SJSA1 (cell line): ENCODE measurements at places on chromosomes 5 and 9.
A peak's percentile ranks its signal among the peaks of the same experiment; 100 is the strongest.

- no peak for DNase-seq
These were observed 143.5 kb upstream of the MRPS30 start for GRCh38 chr5:44665101-44665701.

GRCh38 chr5:133941456-133942196 is 26.8 kb downstream of the C5orf15 start:
- DNase-seq, result no peak

GRCh38 chr5:79585116-79585515 is 27.1 kb upstream of the TENT2 start:
- no peak for DNase-seq

DNA sequence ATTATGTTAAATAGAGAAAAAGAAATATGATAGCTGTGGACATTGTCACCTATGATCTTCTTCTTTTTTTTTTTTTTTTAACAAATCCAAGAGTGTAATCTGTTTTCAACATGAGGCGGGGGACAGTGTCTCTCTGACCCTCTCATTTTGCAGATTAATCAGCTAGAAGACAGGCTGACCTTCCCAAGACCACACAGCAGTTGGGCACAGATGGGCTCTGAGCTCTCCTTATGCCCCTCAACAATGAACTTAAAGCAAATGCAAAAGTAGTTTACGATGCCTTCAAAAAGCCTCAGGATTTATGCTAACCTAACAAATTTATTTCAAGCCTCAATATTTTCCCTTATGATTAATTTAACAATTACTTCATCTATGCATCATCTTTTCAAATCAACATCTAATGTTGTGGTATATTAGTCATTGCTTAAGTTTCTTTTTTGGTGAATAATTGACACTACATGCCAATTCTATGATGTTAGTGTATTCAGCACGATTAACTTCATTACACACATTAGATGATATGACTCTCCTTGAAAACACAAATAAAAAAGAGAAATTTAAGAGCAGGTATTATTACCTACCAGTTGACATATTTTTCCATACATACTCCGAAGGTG is 7.4 kb downstream of the NFIL3 start:
- peak; percentile 7 for DNase-seq

- no peak for DNase-seq
These were observed 220.0 kb upstream of the NR4A3 start for GRCh38 chr9:99601571-99602111.

GRCh38 chr5:10301842-10302610 is 5.7 kb downstream of the CMBL start:
- no peak for DNase-seq

DNA sequence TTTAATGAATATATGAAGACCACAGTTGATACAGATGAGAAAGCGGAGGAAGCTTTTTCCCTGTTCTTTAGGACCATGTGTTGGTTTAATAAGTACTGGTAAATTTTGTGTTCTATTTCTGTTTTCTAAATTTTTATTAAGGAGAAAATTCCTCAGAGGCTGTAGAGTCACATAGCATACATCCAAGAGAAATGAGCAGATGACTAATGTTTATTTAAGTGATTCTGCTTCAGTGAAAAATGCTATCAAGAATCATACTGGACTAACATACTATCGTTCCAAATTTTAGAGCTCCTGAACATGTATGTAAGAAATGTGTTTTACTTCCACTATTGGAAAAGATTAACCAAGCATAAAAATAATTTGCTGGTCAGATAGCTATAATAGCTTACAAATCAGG is 115.0 kb downstream of the KIAA1958 start:
- no peak for DNase-seq

GRCh38 chr9:99013550-99013949 is 69.8 kb downstream of the COL15A1 start:
- DNase-seq, result no peak

- DNase-seq, result no peak
These were observed 42.1 kb downstream of the LOX start for GRCh38 chr5:122035913-122036312.

DNA sequence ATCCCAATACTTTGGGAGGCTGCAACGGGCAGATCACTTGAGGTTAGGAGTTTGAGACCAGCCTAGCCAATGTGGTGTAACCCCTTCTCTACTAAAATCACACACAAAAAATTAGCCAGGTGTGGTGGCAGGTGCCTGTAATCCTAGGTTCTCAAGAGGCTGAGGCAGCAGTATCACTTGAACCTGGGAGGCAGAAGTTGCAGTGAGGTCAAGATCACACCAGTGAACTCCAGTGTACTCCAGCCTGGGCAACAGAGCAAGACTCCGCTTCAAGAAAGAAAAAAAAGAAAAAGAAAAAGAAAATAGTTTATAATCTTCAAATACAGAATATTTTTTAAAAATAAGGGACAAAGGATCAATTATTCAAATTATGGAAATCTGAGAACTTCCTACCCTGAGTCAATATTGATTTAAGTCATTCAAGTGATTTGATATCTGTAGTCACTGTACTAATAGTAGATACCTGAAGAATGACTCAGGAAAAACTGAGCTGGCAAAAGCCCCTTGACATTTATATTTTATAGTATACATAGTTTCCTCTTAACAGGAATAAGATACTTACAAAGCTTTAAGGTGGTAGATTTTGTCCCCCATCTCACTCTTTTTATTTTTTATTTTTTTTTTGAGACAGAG is 61.8 kb downstream of the PTBP3 start:
- no peak for DNase-seq

GRCh38 chr5:100519075-100519474 is 16.1 kb upstream of the FAM174A start:
- no peak for DNase-seq

DNA sequence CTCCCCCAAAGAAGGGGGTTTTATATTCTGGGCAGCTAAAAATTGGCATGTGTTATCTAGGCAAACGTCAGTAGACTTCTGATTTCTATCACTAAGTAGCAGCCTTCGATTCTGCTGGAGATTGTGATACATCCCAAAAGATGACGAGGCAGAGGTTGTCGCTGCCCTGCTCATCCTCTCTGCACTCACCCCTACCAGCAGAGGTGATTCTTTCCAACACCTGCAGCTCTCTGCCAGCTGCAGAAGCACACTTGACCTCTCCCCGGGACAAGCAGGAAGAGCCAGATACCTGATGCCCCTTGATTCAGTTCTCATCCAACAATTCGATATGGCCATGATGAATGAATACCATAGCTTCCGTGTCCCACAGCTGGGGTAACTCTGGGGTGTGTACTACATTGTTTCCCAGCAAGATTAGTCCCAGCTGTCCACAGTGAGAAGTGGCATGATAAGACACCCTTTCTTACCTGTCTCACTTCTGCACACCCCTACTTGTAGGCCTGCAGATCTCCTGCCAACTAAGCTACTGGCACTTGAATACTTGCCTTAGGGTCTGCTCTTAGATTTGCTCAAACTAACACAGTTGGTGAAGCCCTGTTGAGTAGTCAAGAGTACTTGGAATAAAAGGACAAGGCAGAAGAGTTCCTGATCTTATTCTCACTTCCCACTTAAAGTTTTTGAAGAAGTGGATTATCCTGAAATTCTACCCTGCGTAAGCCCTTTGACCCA is 37.6 kb upstream of the SMAD5 start:
- no peak for DNase-seq

- peak; percentile 40 for DNase-seq
These were observed 161.3 kb downstream of the MACROH2A1 start for GRCh38 chr5:135237748-135238103.

DNA sequence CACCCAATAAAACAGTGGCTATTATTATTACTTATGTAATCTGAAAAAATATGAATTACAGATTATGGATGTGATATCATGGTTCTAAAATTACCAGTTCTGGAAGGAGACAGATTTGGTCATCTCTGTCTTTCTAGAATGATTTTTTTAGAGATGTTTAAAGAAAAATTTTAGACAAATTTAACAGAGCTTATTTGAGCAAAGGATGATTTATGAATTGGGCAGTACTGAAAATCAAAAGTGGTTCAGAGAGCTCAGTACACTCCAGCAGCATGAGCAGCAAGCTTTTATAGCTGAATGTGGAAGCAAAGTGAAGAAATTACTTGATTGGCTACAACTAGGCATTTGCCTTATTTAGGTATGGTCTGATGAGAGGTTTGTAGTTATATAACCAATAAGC is 11.0 kb downstream of the CAST start:
- DNase-seq, result no peak

- no peak for DNase-seq
These were observed 55.3 kb upstream of the FSD1L start for GRCh38 chr9:105392531-105392930.

GRCh38 chr5:7970816-7971215 is 101.9 kb downstream of the MTRR start:
- no peak for DNase-seq

DNA sequence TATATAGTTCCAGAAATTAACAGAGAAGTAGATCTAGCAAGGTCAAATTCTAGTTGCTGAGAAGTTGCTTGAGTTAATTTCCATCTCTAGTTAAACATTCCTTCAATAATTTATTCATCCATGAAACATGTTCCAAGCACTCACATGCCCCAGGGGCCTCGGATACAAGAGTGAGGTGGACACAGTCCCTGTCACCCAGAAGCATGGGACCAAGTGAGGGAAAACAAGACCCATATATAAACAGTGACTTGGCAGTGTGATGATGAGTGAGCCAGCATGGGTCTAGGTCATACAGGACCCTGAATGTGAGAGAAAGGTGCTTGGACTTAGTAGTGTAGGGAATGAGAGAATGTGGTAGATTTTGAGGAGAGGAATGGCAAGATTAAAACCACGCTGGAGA is 216.9 kb downstream of the TTLL11 start:
- no peak for DNase-seq
